ENCODE measurements at places on chromosomes 6 and 20.

GRCh38 chr6:39476151-39476550, 153.6 kb upstream of the KCNK16 start:
- DNase-seq: no peak

DNA sequence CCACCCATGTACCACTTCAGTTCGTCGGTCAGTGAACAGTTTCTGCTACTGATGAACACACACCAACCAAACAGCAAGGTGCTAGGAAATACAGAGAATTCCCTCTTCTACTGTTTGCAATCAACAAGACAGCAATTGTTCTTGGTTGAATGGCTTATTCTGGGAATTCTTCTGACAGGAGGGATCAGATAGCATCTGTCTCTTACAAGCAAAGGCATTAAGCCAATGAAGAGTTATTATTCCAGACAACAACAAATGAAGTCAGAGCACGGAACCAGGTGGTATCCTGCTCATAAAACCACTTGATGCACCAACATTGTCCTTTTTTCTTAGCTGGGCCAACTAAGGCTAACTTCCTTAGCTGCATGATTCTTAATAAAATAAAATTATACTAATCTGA, 37.8 kb downstream of the PTPRK start:
- no peak for DNase-seq

DNA sequence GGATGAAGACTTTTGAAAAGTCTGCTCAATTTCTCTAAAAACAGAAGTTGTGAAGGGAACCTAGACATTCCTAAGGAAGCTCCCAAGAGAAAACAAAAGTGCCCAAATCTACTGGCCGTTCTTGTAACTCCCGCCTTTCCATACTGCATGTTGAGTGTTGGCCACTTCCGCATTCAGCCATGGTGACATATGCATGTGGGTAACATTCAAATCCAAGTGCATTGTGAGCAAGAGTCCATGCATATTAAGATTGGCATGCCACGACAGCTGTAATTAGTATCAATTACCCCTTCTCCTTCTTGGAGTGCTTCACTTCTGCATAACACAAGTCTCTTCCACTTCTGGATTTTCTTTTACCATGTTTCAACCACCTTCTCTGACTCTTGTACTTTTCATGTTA, 8.4 kb downstream of the SLC35D3 start:
- no peak for DNase-seq

DNA sequence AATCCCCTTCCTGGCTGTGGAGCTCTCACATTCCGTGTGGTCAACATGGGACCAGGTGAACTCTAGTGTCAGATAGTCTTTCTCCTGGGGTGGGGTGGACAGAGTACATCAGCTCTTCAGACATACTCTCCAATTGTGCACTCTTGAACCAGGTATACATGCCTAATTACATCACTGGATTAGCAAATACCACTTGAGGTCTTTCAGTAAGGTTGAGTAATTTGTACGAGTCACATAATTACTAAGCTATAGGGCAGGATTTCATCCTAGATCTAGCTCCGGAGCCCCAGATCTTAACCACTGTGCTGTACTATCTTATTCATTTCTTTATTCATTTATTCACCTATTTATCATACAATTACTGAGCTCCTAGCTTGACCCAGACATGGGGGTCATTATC, 821.3 kb downstream of the TFAP2A start:
- DNase-seq: no peak

DNA sequence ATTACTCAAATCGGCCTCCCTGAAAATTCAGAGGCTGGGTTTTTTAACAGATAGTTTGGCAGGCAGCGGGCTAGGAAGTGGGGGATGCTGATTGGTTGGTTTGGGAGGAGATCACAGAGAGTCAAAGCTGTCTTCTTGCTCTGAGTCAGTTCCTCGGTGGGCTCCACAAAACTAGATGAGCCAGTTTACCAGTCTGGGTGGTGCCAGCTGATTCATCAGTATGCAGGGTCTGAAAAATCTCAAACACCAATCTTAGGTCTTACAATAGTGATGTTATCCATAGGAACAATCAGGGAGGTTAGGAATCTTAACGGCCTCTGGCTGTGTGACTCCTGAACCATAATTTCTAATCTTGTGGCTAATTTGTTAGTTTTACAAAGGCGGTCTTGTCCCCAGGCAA, 190.7 kb downstream of the C6orf118 start:
- DNase-seq: no peak

- no peak for DNase-seq
Observed at GRCh38 chr6:149153693-149154092, 163.8 kb upstream of the TAB2 start.

GRCh38 chr6:25918083-25918683, 12.3 kb downstream of the SLC17A2 start:
- DNase-seq: no peak

- no peak for DNase-seq
Observed at GRCh38 chr20:49210101-49210756, 9.0 kb upstream of the DDX27 start.

- DNase-seq: no peak
Observed at GRCh38 chr20:25160897-25161296, 34.6 kb upstream of the ENTPD6 start.

DNA sequence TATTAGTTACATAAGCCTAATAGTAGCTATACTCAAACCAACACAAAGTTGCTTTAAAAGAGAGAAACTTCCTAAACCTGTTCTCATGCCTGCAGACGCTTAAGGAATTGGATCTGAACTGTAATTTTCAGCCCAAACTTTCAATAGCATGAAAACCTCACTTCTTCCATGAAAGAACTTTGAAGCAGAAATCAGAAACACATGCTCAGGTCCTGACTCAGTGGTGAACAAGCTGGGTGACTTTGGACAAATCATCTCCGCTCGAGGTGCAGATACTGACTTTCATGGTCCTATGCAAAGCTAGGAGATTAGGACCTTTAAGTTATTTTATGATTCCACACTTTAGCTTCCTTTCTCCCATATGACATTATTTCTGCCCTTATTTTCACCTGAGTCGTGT, 36.5 kb downstream of the NOX3 start:
- DNase-seq: no peak
